ENCODE measurements at places on chromosomes 6 and 20.

- no peak for DNase-seq
Observed at GRCh38 chr6:155196911-155197310, 66.9 kb upstream of the CLDN20 start.

GRCh38 chr20:48584391-48585060 lies 243.3 kb downstream of the PREX1 start:
- DNase-seq: no peak

- DNase-seq: no peak
Observed at GRCh38 chr20:60310560-60311349, 352.5 kb downstream of the CDH26 start.

DNA sequence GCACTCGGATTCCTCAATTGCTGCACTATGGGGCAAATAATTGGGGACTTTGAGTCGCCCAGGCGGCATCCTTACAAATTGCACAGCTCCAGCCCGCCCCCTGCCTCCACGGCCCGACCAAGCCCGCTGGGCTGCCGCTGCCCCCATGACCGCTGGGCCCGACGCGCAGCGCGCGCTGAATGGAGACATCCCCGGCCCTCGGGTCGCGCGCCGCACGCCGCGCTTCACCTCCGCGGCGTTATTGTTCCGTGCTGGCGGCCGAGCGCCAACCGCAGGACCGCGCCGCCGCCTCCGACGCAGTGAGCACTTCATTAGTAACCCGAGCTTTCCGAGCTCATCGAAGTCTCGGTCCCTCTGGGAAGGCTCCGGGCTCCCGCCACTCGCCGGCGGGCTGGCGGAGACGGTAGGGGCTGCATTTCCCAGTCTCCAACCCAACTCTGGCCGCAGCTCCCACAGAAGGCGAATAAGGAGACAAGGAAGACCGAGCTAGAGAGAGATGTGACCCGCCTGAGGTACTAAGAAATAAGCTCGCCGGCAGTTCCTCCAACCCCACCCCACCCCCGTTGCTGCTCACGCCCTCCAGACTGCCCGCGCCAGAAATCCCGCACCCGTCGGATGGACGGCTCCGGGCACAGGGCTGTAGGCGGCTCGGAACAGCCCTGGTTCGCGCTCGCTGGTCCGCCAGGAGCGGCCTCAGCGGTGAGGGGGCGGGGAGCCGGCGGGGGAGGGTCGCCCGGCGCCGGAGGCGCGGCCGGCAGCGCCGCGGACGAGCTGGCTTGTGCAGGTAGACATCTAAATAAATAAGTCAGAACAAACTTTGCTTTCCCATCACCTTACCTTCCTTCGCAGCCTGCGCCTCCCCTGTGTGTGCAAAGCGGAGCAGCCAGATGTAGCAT lies 703 bp downstream of the EPHA7 start:
- peak; percentile 52 for DNase-seq

Data from GM13977 (cell line).